Retina (tissue), 1 donor: ENCODE measurements at places on chromosomes 12 and 14.

- no peak for DNase-seq
Measured at GRCh38 chr12:131724534-131724933, 13.6 kb downstream of the SFSWAP start.

DNA sequence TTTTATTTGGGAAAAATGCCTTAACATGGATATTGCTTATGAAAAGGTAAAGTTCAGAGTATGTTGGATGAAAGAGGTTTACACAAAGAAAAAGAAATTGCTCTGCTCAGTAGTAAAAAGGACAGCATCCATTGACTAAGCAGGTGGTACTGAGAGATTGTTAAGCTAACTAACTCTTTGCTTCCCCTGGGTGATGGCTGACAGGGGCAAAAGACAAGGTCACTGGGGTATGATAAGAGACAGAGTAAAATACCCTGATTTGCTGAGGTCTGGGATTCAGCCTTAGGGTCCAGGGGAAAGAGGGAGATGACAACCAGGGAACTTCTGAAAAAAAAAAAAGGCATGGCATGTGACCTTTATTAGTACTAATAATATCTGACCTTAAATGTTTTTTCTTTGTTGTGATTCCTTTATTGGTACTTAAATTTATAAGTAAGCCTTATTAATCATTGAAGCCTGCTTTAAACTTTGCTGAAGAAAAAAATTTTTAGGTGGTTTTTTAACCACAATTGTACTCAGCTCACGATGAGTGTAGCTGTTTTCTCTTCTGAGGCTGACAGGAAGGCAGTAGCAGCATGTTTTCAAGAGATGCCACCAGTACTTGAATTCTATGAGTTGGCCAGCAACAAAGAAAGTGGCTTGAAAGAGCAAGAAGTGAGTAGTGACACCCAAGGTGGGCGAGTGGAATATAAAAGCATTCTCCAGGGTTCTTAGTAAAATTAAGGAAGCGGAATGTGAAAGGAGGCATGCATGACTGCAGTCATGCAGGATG, 43.7 kb upstream of the KITLG start:
- DNase-seq = no peak

DNA sequence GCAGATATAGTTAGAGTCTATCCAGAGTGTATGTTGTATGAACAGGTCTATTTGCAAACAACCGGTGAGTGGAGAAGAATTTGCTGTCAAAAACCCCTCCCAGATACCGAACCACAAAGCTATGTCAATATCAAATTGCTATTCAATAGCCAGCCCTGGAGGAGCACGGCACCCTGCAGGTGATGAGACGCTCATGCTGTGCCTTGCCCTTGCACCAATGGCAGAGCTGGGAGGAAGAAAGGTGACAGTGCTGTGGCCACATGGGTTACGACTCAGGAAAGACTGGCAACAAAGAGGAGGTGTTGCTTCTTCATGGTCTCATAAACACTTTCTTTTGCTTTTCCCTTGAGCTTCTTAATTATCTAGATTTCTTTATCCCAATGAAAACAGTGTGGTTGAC, 55.7 kb downstream of the PAX9 start:
- no peak for DNase-seq

GRCh38 chr14:69675877-69676416, 64.6 kb downstream of the SUSD6 start:
- DNase-seq = no peak

DNA sequence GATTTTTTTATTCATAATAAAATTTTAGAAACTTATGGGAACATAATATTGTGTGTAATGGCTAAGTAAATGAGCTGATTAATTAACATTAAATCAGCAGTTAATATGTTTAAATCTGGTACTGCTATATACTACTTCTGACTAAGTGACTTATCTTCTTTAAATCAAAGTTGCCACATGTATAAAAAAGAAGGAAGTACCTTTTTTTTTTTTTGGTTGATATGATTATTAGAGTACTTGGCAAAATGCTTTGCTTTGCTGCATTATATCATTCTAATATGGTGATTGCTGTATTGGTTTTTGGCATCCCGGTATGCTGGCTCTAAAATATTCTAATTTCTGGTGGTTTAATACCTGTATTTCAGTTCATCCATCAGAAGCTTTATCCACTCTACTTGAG, 319.1 kb upstream of the RGS6 start:
- DNase-seq = no peak

DNA sequence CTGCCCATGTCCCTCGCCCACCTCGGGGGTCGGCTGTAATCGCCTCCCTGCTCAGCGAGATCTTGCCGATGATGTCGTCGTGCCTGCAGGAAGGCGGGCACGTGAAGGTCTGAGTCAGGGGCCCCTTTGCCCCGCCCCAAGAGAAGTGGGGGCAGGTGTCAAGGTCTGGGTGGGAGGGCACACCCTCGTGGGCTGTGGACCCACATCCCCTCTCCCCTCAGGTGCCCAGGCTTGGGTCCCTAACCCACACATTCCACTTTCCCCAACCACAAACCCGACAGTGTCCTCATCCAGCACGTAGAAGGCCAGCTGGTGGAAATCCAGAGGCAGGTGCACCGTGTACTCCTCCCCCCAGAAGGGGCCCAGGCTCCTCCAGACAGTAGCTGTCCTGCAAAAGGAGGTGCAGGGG, 7.8 kb downstream of the RASAL1 start:
- DNase-seq = no peak

DNA sequence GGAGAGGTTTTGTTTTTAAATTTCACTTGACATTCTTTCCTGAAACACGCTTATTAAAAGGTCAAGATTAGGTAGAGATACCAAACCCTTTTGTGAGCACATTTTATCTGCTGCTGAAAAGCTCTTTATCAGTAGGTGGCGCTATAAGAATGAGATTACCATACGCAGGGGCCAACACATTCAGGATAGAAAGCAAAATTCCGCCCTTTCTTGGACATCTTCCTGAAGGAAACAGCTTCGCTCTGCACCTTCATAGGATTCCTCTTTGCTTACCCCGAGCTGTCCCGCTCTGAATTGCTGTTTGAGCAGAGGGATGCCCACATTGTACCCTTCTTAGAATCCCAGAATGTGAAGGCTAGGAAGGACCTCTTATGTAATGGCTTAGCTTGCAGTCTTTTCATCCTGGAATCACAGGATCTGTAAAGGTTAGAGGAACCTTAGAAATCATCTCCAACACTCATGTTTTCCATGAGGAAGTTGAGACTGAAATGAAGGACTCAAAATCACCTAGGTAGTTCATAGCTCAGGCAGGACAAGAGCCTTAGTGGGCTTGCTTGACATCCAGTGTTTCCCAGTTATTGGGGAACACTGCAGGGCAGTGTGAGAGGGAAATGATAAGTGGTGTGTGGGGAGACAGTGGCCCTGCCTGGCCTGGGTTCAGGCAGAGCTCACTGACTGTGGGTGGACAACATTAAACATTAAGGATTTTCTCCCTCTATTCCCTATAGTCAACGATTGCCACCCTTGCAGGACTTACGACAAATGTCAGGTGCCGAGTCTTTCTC, 38.7 kb upstream of the CRY1 start:
- peak; percentile 75 for DNase-seq

DNA sequence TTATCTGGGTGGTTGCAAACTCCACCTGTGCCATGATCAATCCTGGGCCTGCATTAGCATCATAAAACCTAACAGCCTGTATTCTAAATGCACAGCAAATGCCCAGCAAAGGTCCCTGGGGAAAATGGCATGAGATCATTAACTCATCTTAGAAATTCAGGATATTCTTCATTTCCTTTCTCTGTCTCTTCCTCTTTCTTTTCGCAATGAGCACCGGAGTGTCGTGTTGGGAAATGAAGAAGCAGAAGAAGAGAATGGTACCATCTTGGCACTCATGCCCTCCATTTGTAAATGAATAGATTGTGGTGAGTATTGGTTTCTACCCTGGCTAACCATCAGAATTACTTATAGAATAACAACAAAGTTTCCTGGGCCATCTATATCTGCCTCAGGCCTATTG, 193.6 kb downstream of the GALC start:
- DNase-seq = no peak

GRCh38 chr12:125688881-125689280, 623.6 kb downstream of the AACS start:
- no peak for DNase-seq

DNA sequence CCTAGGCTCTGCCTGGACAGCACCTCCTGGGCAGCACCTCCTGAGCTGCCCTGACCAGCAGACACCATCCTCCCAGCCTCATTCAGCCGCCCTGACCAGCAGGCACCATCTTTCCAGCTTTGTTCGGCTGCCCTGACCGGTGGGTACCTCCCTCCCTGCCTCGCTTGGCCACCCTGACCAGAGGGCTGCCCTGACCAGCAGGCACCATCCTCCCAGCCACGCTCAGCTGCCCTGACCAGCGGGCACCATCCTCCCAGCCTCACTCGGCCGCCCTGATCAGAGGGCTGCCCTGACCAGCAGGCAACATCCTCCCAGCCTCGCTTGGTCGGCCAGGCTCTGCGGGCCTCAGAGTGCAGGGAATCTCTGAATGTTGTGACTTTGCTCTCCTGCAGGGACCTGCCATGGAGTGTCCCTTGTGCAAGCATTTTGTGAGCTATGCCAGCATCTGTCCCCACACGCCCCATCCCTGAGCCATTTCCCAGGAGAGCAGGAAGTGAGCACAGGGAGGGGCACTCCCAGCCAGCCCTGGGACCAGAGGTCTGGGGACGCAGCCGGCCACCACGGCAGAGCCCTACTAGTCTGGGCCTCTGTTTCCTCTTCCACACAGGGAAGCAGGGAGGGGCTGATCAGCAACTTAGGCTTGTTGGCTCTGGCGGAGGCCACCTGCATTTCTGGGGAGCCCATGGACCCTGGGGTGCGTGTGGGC, 265.5 kb downstream of the SEC23A start:
- no peak for DNase-seq

GRCh38 chr12:96208346-96208745, 14.2 kb downstream of the ELK3 start:
- no peak for DNase-seq

GRCh38 chr14:31013841-31014240, 11.6 kb upstream of the AP4S1 start:
- DNase-seq = no peak

GRCh38 chr12:67671419-67671818, 22.9 kb downstream of the DYRK2 start:
- DNase-seq = no peak

GRCh38 chr12:121748571-121749265, 36.2 kb downstream of the TMEM120B start:
- DNase-seq = peak; percentile 38

- DNase-seq = no peak
Measured at GRCh38 chr12:1435456-1435855, 158.9 kb downstream of the FBXL14 start.

DNA sequence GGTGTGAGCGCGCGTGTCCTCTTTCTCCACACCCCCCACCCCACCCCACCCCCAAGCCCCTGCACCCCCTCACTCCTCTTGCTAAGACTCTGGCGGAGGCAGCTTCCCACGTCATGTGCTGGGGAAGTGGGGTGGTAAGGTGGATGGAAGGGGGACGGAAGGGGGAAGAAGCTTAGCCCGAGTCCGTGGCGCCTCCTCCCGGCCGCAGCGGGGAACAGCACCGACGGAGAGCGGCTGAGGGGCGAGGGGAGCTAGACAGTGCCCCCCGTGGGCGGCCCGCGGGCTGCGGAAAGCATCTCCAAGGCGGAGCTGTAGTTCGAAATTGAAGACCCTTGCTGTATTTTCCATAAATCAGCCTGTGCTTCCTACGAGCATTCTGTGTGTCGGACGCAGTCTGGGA, 588 bp upstream of the GRIN2B start:
- peak; percentile 81 for DNase-seq

DNA sequence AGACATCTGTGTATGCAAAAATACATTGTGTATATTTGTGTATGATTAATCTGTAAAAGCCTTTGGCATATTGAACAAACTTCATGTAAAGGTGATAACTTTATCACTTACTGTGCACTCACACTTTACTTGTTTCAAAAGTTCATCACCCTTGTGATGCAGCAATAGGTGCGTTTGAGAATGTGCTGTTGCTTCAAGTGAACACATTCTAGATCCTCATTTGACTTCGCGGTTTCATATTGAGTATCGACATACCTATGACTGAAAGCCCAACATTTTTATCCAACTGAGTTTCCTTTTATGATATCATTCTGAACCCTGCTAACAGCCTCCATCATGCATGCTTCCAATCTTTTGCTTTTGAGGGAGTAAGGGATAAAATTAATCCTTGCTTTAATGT, 1086.9 kb downstream of the TMEM121 start:
- DNase-seq = no peak

DNA sequence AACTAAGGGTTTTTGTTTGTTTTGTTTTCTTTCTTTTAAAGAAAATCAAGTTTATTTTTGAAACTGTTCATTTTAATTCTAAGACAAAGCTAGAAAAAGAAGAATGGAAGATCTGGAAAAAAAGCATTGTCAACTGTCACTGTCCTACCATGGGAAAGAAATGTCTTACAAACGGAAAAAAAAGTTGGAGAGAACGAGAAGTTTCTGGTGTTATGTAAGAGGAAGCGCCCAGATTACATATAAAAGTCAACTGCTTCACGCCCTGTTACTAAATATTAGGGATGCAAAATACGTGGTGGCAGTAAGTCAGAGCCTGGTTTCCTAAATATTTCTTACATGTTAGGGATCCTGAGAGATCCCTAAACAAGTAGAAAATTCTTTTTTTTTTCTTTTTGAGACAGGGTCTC, 14.3 kb upstream of the FBXL14 start:
- no peak for DNase-seq

GRCh38 chr12:124457287-124458219, 109.9 kb downstream of the NCOR2 start:
- DNase-seq = peak; percentile 49

DNA sequence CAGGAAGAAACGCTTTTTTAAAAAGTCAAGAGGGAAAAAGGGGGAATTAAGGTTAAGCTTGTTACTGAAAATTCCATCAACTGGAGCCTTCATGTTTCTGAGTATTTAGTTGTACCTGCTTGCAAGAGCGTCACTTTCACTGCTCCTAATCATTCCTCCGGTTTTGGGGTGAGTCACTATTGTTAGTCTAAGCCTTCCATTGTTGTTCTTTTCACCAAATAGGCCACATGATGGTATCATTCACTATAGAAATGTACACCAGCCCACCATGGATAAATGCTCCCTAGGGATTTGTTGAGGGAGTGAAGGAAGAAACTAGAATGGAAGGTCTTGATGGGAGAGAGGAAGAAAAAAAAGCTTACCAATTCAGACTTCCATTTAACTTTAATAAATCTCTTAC, 3.0 kb downstream of the IL22 start:
- no peak for DNase-seq

DNA sequence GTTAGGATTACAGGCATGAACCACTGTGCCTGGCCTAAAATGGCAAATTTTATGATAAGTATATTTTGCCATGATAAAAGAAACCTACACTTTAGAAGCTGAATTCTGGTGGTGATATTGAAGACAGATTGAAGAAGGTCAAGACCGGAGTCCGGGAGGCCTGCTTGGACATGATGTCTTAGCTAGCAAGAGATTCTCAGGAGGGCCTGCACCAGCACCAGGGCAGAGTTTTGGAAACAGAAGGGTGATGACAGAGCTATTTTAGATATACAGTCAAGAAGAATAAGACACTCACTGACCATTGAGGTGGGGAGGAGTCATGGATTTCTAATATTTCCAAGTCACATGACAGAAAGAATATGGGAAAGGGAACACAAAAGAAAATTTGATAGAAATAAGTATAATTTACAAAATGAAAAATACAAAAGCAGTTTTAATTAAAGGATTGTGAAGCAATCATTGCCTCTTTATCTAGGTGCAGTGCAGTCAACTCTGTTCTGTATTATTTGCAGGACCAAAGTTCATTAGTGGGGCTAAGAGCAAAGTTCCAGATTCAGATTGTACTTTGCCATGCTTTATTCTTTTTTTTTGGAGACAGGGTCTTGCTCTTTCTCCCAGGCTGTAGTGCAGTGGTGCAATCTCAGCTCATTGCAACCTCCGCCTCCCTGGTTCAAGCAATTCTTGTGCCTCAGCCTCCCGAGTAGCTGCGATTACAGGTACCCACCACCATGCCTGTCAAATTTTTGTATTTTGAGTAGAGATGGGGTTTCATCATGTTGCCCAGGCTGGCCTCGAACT, 9.3 kb upstream of the PPP4R3A start:
- DNase-seq = no peak
